Fibroblast of skin of back (primary cell): ENCODE measurements at places on chromosomes 2 and 18.
A peak's percentile ranks its signal among the peaks of the same experiment; 100 is the strongest.

GRCh38 chr2:96501471-96501874, 3.7 kb downstream of the NEURL3 start:
- no peak for DNase-seq

DNA sequence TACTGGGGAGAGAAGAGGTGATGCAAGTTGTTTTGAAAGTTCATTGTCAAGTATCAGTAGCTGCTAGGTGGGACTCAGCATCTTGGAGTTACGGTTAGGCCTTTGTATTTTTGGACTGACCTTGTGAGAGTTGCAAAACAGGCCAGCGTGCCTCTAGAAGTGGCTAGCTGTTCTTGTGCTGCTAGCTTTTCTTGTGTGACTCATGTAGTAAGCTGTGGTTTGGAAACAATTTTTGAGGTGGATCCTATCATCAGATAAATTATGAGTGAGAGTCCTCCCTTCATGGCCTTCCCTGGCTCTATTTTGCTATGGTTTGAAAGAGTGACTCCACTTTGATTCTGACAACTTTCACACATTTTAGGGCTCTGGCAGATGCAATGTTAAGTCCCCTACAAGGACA, 409.2 kb upstream of the HS6ST1 start:
- DNase-seq = peak; percentile 84

- peak; percentile 29 for DNase-seq
Measured at GRCh38 chr2:27262379-27263286, at the start of gene SLC30A3. Gene SLC30A3, minus strand, starts transcription at chr2:27263047. Its CDS starts 141 bp downstream, at chr2:27262906.

DNA sequence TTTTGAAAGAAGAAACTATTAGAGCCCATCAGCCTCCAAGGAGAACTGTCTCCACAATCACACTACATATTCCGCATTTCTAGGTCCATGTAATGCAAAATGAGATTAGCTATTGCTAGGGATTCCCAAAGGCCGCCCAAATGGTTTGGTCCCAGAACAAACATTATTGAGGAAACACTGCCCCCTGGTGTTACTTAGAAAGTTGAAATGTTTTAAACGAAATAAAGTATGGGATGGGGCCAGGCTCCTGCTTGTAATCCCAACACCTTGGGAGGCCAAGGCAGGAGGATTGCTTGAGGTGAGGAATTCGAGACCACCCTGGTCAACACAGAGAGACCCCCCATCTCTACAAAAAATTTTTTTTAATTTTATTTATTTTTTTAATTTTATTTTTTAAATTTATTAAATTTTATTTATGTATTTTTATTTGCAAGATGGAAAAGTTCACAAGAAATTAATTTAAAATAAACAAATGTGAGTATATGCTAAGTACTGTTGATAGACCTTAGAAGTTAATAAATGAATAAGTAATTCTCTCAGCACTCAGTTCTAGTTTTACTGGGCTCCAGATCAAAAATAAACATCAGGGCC, 5.5 kb downstream of the NHEJ1 start:
- peak; percentile 73 for DNase-seq

- no peak for DNase-seq
Measured at GRCh38 chr2:42223067-42223854, 54.1 kb downstream of the EML4 start.

GRCh38 chr2:7292154-7292691, 375.0 kb downstream of the RNF144A start:
- peak; percentile 12 for DNase-seq

DNA sequence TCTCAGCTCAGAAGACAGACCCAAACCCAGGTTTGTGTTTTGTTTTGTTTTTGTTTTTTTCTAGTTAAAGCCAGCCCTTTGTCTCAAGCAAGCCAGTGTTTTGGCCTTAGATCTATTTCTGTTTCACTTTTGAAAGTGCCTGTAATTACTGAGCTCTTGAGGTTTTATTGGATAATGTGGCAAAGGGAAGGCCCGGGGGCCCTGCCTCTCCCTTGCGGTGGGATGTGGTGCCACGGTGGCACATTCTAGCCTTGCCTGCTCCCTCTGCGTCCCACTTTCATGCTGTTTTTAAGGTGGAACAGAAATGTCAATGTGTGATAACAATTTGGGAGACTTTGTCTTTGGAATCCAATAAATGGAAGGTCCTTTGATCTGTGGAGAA, 2.5 kb downstream of the HPCAL1 start:
- no peak for DNase-seq

GRCh38 chr18:73119574-73119973, 251.8 kb upstream of the NETO1 start:
- no peak for DNase-seq

- DNase-seq = no peak
Measured at GRCh38 chr2:31525876-31526275, 54.9 kb downstream of the SRD5A2 start.

- DNase-seq = no peak
Measured at GRCh38 chr18:42447688-42448087, 492.7 kb downstream of the PIK3C3 start.

DNA sequence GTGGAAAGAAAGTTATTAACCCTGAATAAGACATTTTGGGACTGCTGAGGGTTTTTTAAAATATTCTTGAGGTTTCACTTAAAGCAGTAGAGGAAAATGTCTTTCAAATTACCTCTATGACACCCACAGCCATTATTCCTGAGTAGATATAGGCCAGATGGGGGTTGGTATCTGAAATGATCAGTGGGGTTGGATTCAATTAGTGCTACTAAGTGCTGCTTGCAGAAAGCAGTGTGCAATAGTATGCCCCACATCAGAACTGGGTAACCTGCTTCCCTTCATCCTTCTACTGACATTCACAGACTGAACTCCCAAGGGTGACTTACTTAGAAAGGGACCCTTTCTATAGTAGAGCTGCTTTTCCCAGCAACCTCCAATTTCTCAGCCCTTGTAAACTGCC, 7.3 kb upstream of the ETAA1 start:
- DNase-seq = no peak

GRCh38 chr2:178858896-178859625, 51.8 kb upstream of the TTN start:
- DNase-seq = no peak

- DNase-seq = peak; percentile 10
Measured at GRCh38 chr2:32591669-32592463, 36.0 kb upstream of the TTC27 start.

DNA sequence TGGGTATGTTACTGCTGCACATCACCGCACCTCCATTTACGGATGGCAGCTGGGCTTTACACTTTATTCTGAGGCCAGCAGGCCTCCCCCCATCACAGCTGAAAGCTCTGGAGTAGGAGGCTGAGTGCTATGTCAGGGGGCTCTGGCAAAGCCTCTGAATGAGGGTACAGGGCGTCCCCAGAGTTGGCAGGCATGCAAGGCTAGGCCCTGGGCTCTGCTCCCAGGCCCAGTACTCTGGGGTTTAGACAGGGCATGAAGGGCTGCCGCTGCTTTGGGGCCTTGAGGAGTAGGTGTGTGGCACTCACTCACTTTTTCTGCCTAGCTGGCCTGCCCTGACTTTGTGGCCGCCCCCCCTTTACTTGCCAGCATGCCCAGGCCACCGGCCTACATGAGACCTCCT, 90.8 kb downstream of the WDSUB1 start:
- DNase-seq = no peak

- no peak for DNase-seq
Measured at GRCh38 chr2:14861181-14861580, 228.7 kb downstream of the LRATD1 start.

GRCh38 chr2:760001-760400, 82.8 kb upstream of the TMEM18 start:
- no peak for DNase-seq

DNA sequence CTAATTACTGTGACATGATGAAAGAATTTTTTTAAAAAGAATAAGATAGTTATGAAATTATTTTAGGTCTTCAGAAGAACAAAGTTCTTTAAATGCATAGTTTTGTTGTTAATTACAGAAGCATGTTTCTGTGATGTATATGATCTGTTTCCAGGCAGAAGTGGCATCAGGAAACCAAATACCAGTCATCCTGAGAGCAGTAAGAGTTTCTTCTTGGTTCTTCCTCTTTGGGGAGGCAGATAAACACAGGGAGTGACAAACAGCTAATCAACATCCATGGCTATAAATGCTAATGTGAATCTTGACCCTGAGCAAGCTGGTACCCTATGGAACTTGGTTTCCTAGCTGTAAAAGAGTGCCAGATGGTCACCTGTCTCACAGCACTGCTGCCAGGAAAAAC, 29.2 kb downstream of the WIPF1 start:
- DNase-seq = no peak
